ENCODE measurements at places on chromosomes 2 and 18. TPM values are rescaled to one million over a fixed set of nuclear protein-coding genes. Genes with fewer than 3 reads are reported as not detected.

GRCh38 chr2:119897736-119898395, 115.0 kb upstream of the EPB41L5 start:
- no peak for DNase-seq

Gene RAB17
- total RNA-seq: not detected

Gene MYO3B
- total RNA-seq: 0.57 TPM

GRCh38 chr2:3420076-3420768, 40.7 kb downstream of the TRAPPC12 start:
- no peak for DNase-seq

Gene GNLY
- total RNA-seq: 141 TPM

All from activated T-helper 1 cell treated with anti-CD3 and anti-CD28 coated beads, Interleukin-12 subunit alpha, Interleukin-12 subunit beta, Interleukin-2, Interleukin-4 antibody, amounts not matched to agents 30 ng/mL and 10 ng/mL and 1 ng/mL, durations not matched to agents 14 hours and 24 hours and 36 hours (primary cell).